Right lobe of liver (tissue), 6 donors: ENCODE measurements at places on chromosomes 16 and 17. TPM values are rescaled to one million over a fixed set of nuclear protein-coding genes. Genes with fewer than 3 reads are reported as not detected.

DNA sequence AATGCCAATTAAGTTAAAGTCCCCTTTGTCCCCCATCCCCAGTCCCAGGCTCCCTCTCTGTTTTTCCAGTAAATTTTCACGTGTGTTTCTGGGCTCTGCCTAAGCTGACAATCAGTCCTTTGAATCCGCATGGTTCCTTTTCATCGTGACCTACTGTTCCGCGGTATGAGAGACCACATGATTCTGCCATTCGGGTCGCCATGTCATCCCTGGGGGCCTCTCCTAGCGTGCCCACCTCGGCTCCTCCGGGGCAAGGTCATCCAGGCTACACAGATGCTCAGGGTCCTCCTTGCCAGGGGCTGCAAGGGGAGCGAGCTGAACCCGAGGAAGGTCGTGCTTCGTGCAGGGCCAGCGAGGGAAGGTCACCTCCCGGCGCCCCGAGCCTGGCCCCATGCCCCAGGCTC is 157.6 kb downstream of the RAB11FIP4 start:
- DNase-seq = no peak

MPP2 gene
- total RNA-seq = 1.2 TPM

DNA sequence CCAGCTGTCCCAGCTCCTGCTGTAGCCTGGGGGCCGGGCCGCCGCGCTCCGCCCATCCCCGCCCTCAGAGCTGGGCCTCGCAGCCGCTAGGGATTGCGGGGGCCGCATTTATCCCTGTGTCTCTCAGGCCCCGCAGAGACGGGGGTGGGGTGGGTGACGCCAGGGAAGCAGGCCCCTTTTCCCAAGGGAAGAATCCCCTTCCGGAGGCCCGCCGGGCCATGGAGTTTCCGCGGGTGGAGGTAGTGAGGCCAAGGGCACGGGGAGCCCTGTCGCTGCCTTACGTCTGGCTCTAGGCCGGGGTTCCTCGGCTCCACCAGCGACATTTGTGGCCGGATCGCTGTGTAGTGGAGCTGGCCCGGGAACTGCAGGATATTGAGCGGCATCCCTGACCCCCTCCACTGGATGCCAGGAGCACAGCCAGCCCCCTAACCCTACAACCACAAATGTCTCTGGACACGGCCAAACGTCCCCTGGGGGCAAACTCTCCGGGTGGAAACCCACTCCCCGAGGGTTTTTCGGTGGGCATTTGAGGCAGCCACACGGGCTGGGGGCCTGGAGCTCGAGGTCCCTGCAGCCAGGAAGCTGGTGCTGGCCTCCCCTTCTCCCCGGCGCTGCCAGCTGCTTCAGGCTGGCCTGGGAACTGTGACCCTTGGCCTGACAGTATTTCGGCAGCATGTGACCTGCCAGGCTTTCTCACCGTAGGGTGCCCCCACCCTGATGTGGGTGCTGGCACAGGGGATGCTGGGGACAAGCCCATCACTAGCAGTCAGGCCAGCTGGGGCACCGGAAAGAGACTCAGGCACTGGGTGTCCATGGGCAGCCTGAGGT is 12.0 kb upstream of the CD300A start:
- peak; percentile 87 for DNase-seq

DNA sequence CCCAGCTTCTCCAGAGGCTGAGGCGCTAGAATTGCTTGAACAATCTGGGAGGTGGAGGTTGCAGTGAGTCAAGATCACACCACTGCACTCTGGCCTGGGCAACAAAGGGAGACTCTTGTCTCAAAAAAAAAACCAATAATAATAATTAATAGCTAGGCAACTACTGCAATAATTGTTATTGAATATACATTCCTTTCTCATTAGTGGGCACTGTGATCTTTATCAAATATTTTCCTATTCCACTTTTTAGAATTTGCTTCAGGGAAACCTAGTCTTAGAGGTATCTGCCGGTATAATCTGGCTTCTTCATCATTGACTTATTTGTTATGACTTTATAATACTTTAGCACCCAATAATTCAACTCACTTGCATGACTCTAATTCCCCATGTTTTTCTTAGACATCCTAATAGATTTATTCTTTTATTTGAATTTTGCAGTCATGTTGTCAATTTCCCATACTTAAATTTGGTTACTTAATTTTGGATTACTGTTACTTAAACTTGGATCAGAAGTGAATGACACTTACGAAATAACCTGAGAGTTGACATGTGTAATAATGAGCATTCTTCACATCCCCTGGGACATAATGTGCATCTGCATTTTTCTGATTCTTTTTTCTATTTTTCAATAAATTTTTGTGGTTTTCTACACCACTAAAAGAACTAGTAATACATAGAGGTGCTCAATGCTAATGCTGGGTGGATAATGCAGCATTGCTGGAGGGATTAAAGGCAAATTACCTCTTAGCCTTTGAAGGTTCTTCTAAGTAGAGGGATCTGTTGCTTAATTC is 25.0 kb upstream of the KCNJ16 start:
- DNase-seq = no peak
